CD8-positive, alpha-beta memory T cell (primary cell): ENCODE measurements at places on chromosomes 3 and 15. TPM values are rescaled to one million over a fixed set of nuclear protein-coding genes. Genes with fewer than 3 reads are reported as not detected.

DNA sequence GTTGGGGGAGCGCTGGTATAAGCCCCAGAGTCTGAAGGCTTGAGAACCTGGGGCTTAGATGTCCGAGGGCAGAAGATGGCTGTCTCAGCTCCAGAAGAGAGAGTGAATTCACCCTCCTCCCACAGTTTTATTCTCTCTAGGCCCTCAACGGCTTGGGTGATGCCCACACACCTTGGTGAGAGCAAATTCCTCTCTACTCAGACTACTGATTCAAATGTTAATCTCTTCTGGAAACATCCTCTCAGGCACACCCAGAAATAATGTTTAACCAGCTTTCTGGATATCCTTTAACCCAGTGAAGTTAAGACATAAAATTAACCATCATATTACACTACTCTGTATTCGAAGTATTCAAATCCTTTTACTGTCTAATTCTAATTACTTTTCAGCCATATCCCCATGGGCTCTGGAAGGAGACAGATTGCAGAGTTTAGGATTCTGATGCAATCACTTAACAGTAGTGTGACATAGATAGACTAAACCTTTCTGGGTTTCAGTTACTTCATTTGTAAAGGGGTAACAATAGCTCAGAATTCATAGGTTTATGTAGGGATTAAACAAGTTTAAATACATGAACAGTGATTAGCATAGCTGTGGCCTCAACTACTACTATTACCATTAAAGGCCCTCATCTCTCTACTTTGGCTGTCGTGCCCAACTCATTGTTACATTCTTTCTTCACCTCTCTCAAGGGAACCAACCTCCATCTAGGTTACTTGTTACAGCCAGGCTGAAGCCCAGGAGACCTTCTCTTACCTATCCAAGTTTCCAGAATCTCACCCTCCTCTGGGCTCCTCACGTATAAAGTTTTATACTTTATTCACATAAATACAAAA, 25.7 kb upstream of the ANO10 start:
- no peak for DNase-seq

STXBP5L gene
- polyA plus RNA-seq, result not detected

- DNase-seq, result no peak
Measured at GRCh38 chr15:62469874-62470688, 305.0 kb upstream of the C2CD4B start.

CCR1 gene
- polyA plus RNA-seq, result 10.8 TPM

DNA sequence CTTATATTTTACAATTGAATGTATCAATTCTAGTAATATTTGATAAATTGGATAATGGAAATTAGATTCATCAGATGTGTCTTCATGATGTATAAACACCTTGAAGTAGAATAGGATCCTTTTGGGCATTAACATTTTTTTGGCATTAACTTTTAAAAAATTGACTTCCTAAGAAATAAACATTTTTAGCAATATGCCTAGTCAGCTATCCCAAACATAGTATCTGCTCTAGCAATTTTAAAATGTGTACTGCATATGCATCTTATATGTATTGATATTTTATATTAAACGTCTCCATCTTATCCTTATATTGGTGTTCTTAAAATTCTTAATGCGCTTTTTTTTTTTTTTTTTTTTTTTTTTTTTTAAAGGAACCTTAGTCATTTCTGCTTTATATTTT, 8.5 kb downstream of the CCNDBP1 start:
- no peak for DNase-seq

- DNase-seq, result no peak
Measured at GRCh38 chr3:117454254-117454653, 744.7 kb downstream of the TUSC7 start.

DNA sequence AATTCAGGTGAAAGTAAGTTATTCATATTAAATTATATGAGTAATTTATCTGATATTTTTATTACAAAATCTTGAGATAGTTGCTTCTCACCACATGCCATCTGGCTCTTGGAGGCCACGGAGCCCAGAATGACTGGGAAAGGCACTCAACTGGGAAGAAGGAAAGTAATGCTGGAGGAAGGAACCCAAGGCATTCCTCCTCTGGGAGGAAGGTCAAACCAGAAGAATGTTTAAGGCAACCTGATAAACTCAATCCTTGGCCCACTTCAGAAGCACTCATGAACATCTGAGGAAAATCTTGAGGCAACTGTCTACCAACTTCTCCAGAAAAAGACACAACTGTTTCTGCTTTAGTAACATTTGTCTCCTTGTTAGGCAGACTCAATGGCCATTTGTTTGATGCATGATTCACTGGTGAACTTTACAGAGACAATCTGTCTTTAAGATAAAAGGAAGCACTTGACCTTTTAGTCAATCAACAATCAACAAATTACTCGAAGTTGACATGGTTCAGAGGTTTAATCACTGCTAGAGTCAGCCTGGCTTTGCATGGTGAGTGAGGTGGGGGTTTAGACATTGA, 261.4 kb upstream of the MME start:
- no peak for DNase-seq
